ENCODE measurements at places on chromosomes 13 and 19.
A peak's percentile ranks its signal among the peaks of the same experiment; 100 is the strongest.

- DNase-seq: no peak
These were observed 14.9 kb upstream of the PTBP1 start for GRCh38 chr19:782185-782877.

DNA sequence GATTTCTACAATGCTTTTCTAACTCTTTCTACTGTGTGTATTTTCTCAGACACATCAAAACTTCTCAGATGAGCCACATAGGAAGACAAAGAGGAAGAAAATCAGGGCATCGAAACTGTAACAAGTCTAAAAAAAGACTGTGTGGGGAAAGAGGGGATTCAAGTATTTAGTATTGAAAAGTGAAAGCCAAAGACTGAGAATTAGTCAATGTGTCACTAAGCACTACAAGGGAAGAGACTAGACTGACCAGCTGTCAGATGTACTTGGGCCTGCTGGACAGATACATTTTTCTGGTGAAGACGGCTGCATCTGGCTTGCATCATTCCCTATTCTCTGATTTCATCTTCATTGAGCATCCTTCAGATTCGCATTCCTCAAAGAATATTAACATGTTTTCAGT, 25.4 kb downstream of the COMMD6 start:
- DNase-seq: no peak

DNA sequence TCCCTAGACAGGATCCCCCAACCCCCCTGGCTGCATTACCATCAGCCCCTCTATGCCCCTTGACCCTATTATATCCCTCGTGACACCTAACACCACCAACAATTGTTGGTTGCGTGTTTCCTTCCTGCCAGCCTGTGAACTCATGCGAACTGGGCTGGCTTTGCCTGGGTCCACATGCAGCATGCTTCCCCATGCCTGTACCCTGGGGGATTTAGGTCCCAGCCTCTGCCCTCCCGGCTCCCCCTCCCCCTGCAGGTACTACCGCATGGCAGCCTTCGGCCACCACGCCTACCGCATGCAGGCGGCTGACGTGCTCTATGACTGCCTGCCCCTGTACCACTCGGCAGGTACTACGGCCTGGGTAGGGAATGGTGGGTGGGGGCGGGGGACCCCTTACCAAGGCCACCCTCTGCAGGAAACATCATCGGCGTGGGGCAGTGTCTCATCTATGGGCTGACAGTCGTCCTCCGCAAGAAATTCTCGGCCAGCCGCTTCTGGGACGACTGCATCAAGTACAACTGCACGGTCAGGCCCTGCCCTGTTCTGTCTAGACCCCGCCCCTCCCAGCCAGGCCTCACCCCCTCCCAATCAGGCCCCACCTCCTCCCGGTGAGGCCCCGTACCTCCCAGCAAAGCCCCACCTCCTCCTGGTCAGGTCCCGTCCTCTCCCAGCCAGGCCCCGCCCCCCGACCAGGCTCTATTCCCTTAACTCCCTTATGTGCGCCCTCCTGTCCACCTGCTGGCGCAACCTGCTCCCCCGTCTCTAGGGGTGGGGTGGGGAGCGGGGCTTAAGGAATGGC, 18.5 kb downstream of the SLC27A1 start:
- peak; percentile 81 for DNase-seq

GRCh38 chr13:73684286-73684685, 449.9 kb downstream of the KLF12 start:
- DNase-seq: no peak

DNA sequence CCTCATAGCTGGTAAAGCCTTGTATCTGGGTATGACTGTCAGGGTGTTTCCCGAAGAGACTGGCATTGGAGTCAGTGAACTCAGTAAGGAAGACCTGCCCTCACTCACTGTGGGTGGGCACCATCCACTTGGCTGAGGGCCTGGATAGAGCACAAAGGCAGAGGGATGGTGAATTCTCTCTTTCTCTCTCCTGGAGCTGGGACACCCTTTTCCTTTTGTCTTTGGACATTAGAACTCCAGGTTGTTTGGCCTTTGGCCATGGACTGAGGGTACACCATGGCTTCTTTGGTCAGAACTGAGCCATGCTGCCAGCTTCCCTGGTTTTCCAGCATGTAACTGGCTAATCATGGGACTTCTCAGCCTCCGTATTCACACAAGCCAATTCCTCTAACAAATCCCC, 4.6 kb upstream of the CEACAM1 start:
- no peak for DNase-seq

DNA sequence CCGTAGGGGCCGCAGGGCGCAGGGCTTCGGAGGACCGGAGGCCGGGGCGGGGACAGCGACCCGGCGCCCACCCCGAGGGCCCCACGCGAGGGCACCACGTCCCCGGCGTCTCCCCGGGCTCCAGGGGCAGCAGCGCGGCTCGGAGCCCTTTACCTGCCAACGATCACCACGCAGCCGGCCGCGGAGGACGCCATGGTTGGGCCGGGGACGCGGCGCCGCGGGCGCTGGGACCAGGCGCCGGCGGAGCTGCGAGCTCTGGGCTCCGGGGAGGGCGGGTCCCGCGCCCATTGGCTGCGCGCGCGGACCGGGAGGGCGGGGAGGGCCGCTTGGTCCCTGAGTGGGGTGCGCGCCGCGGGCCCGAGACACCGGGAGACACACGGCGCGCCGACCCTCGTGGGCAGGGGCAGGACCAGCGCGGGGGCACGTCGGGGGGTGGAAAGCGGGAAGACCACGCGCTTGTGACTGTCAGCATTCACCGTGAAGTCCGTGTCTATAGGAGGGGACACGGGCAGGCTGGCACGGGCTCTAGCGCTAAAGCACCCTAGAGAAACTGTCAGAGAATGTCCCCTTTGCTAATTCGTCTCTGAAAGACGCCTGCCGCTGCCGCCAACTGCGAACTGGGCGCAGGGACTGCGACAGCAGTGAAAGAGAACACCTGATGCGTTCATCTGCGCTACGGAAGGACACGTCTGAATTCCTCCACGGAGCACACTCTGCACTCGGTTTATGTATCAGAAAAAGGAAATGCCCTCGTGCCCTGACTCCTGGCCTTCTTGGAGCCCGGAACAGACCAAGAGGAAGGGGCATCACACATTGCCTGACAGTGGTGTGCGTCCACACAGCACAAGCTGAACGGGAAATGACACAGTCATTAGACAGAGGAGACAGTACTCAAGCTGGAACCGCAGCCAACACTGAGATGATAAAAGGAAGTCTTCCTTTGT, at the start of gene CRYL1:
Gene CRYL1, minus strand, starts transcription at position 257 of the 944 bp plus-strand sequence. Its CDS starts 63 bp downstream, at position 194.
- DNase-seq: peak; percentile 90

DNA sequence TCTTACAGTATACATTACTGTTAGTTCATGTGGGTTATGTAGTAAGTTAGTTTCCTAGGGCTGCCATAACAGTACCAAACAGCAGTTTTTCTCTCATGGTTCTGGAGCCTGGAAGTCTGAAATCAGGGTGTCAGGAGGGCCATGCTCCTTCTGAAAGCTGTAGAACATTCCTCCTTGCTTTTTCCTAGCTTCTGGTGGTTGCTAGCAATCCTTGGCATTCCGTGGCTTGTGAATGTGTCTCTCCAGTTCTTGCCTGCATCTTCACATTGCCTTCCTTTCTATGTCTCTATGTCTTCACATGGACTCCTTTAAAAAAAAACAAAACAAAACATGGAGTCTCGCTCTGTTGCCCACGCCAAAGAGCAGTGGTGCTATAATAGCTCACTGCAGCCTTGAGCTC, 95.4 kb downstream of the WDFY2 start:
- DNase-seq: no peak

DNA sequence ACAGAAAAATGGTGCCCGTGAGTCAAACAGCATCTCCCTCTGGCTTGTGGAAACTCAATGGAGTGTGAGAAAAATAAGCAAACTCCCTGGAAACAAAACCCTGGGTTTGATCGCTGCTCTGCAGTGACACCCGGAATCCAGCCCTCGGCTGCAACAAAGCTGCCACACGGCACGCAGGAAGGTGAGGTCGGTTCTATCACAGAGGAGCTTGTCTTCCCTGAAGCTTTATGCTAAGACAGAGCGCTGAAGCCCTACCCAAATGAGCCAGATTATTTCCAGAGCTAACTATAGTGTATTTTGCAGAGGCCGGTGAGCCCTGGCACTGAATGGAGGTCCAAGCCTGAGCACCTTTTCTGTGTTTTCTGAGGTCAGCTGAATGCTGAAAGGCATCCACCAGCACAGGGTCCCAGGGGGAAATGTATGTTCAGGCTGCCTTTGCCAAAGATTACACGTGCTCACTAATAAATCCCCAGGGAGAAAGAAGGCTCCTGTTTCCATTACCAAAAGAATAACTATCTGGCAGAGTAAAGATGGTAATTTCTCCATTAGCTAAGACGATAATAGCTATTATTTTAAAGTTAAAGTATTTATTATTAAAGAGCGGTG, 77.8 kb downstream of the TSHZ3 start:
- no peak for DNase-seq

- no peak for DNase-seq
These were observed 49.0 kb downstream of the FREM2 start for GRCh38 chr13:38735665-38736440.

DNA sequence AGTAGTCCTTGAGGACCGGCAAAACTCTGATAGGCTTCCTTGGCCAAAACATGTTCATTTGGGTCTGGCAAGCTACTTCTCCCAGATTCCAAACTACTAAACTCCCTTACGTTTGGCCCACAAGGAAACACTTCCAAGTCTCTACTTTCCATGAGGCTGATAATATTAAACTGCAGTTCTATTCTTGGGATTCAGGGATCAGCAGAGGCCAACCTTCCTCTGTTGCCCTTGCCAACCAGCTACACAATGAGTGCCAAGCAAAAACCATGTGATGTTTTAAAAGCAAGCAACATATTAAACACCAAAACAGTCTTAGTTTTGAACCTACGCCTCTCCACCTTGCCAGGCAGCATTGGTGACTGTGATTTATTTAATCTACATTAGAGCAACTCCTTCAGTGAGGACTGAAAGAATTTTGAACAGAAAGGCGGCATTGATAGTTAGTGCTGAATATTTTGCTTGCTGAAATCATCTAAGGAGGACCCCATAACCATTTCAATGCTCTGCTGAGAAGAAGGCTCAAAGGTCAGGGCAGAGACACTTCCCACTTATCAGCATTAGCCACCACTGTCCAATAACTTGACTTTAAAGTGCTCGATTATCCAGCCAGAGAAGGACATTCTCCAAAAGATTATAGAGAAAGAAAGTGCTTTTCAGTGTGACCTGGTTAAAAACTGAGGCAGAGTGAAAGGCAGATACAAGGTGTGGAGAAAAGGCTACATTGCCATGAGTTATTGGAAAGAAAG, 287.1 kb downstream of the TBC1D4 start:
- no peak for DNase-seq

DNA sequence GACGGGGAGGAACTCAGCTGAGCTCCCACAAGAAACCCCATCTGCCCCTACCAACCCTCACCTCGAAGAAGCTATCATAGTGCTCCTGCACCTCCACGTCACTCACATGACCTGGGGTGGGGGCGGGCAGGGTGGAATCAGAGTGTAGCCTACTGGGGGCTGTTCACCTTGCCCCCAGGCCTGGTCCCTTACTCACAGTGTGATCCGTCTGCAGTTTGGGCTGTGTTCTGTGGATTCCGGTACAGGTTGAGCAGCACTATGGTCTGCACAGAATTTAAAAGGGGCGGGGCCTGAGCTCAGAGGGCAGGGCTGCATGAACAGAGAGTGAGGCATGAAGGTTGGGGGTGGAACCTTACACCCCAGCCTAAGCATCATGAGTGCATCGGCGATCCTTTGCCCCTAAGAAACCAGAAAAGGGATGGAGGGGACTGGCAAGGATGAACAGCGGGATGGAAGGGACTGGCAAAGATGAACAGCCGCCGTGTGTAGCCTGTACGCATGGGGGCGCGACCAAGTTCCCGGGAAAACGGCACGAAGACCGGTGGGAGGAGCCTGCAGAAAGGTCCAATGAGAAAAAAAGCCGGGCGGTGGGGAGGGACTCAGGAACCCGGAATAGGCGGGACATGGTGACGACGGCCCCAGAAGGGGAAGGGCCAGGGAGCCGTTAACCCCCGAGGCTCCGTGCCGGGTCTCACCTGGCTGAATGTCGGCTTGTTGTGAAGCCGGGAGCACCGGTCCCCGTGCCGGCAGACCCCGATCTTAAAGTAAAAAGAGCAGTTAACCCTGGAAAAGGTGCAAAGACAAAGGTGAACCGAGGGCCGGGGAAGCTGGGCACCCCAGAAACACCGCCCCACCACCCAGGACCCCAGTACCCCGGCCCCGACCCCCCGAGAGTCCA, 539 bp downstream of the U2AF1L4 start:
- peak; percentile 95 for DNase-seq

- DNase-seq: peak; percentile 36
These were observed 4.1 kb downstream of the SWSAP1 start for GRCh38 chr19:11378319-11379189.

- DNase-seq: no peak
These were observed 431.7 kb downstream of the SLITRK1 start for GRCh38 chr13:83450591-83450990.

GRCh38 chr13:76389321-76389720, 496.9 kb downstream of the KCTD12 start:
- no peak for DNase-seq

- DNase-seq: no peak
These were observed 160.4 kb downstream of the PCDH20 start for GRCh38 chr13:61255040-61255796.

- DNase-seq: no peak
These were observed 210.1 kb upstream of the SPRY2 start for GRCh38 chr13:80550971-80551441.

GRCh38 chr19:13298565-13299481, 148.6 kb downstream of the IER2 start:
- DNase-seq: no peak

DNA sequence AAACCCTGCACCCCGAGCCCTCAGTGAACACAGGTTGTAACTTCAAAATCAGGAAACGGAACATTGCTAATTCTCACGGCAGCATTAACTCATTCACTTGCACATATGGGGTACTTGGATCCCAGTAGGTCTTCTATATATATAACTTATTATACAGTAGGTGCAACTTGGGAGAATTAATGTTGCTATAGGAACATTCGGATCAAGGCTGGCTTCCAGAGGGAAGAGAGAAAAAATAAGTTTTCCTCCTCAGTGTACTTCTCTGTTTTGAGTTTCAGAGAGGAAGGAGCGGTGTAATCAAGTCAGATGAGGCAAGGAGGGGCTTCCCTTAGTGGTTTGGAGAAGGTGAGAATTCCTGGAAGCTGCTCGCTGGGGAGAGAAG, 90.9 kb upstream of the ZNF507 start:
- no peak for DNase-seq

DNA sequence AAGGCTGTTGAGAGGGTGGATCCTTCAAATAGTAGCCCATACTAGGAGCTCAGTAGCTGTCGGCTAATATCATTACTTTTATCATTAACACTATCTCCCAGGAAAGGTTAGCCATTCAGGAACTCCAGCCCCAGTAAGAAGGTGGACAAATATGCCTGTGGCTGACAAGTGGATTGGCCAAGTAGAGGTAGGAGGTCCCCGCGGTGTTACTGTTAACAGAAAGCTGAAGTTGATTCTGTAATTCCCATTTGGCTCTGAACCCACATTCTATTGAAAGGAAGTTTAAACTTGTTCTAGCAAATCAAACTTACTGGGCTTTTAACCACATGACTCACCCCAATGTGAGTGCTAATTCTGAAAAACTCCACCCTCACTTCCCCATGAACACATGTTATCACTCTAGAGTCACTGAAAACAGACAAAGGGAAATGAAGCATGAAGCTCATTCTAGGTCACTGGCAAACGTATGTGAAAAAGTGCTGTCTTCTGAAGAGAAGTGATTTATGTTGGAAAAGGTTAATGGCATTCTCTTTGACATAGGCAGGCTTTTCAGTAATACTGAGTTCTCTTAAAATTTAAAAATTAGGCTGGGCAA, 273.5 kb downstream of the FGF14 start:
- no peak for DNase-seq

Measured in Peyer's patch (tissue), 4 donors.